ENCODE measurements at places on chromosomes 2 and 18.

DNA sequence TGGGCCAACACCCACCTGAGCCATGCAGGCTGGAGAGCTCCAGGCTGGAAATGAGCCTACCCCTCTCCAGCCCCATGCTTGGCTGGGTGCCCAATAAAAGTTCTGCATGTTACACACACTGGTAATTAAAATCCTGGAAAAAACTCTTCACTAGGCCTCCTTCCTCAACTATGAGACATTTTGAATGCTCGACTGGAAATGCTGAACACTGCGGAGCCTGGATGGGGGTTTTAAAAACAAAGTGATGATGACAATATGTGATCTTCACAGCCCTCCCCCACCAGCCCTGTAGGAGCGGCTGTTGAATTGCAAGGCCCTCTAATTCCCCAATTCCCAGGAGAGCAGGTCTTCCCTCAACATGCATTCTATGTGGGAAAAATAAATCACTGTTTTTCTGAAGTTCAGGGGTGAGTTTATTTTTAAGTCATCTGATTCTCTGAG lies 179.2 kb downstream of the TTC32 start:
- DNase-seq: peak; percentile 54

GRCh38 chr2:217108086-217108485 lies 248.2 kb upstream of the TNP1 start:
- DNase-seq: no peak

DNA sequence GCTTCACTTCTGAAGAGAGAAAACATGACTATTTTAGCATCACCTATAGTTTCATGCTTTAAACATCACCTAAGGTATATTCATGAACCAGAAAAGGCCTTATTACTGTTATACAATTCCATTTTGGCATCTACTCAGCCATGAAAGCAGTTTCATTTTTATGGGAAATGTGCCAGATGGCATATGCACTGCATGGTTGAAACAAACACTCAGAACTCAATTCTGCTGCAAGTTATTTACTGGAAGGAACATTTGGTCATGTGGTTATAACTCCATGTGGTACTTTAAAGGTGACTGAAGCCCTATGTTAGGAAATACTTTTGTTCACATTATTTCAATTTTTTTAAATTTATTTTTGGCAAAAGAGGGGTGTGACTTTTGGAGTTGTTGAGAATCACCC lies 287.5 kb upstream of the CRIM1 start:
- no peak for DNase-seq

DNA sequence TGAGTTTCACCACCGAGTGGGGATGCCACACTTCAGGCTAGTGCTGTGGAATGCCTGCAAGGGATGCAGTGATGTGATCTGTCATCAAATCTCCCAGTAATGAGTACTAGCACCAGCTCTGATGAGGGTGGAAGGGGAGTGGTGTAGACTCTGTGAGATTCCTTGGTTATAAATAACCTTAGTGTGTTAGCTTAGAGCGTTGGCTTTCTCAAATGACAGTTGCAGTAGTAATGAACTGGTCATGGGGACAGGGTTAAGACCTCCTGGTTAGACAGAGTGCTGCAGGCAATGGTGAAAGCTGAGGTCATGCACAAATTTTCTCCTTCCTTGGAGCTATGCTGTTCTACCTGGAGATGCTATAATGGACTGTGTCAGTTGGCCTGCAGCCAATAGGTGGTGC lies 1063.4 kb upstream of the CRIM1 start:
- no peak for DNase-seq

DNA sequence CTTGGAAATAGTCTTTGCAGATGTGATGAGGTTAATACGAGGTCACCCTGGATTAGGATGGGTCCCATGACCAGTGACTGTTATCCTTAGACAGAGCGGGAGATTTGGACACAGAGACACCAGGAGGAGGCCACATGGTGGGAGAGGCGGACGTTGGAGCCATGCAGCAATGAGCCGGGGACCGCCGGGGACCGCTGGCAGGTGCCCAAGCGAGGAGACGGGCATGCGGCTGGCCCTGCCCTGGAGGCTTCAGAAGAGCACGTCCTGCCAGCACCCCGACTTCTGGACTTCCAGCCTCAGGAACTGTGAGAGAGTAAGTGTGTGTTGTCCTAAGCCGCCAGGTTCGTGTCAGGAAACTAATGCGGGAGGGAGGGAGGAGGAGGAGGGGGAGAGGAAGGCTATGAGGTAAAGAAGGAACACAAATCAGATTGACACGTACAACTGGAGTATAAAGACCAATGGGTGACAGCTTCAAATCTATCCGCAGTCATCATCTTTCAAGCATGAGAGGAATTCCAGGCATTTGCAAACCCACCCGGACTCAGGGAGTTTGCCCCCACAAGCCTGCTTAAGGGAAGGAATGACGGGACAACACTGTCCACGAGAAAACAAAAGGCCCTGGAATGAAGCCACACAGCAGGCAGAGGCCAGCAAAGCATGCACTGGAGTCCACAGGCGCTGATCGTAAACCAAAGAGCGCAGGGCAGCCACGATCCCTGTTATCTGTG lies 11.6 kb upstream of the BOK start:
- DNase-seq: peak; percentile 74

DNA sequence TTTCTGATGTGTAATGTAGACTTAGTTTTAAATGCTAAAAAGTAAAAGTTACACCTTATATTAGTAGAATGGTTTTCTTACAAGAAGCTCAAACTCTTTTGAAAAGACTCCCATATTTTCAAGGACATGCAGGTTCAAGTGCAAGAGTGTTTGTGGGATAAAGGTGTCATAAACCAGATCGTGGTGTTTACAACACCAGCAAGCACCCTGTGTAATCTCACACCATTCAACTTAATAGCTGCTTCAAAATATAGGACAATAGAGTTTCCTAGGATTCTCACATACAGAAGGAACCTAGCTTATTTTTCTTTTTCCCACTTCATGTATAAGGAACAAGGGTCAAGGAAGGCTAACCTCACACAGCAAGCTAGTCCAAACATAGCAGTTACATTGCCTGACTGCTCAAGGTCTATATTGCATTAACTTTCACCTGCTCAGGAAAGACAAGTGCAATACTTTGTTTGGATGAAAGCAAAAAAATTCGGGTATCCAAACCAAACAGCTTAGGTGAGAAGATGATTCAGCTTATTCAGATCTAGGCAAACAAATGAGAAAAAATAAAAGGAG lies 172.3 kb downstream of the IKZF2 start:
- no peak for DNase-seq

- no peak for DNase-seq
Measured at GRCh38 chr2:12684471-12684936, 32.2 kb upstream of the TRIB2 start.

DNA sequence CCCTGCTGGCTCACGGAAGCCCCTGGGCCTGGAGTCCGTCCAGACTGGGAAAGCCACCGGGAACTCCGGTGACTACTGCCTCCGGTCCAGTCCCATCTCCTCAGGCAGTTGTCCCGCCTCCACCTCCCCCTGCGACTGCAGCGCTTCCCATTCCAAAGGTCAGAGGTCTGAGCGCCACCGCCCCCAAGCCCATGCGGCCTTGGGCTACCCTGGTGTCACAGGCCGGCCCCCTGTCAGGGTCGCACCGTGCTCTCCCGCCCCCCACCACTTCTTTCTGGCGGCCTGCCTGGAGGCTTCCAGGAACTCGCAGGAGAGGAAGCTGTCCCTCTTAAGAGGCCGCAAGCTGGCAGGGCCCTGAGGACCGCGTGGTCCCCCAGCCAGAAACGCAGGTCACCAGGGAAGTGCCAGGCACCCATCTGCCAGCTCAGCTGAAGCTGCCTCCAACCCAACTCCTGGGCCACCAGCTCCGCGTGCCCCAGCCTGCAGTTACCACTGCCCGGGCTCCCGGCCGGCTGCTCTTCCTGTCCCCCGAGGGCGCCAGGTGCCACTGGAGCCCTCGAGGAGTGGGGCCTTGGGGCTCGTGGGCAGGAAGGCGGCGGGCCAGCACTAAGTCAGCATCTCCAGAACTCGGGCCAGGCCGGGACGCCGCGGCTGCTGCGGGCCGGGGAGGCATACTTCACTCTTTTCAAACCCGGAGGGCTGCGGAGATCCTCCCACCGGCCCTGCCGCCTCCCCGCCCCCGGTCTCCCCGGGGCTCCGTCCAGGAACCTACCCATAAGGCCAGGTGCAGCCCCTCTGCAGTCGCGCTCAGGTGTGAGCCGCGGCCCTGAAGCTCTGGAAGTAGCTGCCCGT lies 83.3 kb upstream of the POMC start:
- peak; percentile 73 for DNase-seq

GRCh38 chr18:54224379-54225014 lies at the start of gene MBD2:
MBD2 (minus strand) TSS chr18:54224669; CDS start chr18:54224559, 110 bp downstream.
- DNase-seq: peak; percentile 96

DNA sequence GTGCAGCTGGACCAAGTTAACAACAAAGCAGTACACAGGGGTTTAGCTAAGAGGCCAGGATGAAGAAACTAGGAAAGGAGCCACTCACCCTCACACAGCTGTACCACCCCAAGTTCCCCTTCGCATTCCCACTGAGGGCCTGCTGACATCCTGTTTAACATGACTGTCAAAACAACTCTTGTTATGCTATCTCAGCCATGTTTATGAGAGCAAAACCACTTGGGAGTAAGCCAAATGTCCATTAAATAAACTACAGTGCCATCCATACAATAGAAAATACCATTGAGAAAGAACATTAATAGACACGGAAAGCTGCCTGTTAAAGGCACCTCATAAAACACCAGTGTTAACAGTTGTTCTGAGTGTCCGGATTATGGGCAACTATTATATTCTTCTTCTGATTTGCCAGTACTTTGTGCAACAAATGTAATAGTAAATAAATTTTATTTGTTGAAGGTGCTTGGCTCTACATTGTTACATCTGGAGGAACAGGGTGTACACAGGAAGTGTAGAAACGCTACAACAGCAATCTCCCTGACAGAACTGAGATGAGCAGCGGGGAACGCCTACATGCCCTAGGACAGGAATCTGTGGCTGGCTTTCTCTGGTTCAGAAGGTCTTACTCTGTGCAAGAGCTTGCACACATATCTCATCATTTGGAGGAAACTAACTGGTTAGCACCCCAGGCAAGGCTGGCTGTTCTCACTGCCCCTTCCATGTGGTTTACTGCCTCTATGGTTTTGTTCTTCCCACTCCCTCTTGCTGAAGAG lies 85.6 kb downstream of the EHD3 start:
- DNase-seq: peak; percentile 43

- DNase-seq: no peak
Measured at GRCh38 chr18:54229421-54230059, 5.1 kb upstream of the MBD2 start.

GRCh38 chr2:241852116-241852980 lies 6.3 kb downstream of the PDCD1 start:
- peak; percentile 12 for DNase-seq

GRCh38 chr2:72148003-72148836 lies 558 bp upstream of the CYP26B1 start:
- peak; percentile 25 for DNase-seq

- DNase-seq: no peak
Measured at GRCh38 chr2:28247734-28248133, 144.9 kb upstream of the FOSL2 start.

DNA sequence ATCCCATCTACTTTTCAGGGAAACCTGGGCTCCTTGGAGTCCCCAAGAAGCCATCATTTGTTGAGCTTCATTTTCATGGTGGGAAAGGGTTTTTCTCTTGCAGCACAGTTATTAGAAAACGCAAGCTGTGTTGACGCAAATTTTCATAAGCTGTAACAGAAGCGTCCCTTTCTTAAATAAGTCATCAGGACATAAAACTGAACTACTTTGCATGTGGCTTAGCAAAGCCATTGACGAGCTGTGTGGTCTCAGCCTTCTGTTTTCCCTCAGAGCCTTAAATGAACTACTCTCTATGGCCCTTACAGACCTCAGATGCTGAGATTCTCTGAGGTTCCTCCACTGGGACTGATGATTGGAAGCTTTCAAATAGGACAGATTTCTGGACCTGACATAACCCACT lies 85.1 kb downstream of the ARL4C start:
- DNase-seq: no peak

- DNase-seq: peak; percentile 57
Measured at GRCh38 chr2:190819840-190820301, 60.8 kb upstream of the GLS start.

GRCh38 chr2:106959975-106960682 lies 74.2 kb upstream of the ST6GAL2 start:
- no peak for DNase-seq

DNA sequence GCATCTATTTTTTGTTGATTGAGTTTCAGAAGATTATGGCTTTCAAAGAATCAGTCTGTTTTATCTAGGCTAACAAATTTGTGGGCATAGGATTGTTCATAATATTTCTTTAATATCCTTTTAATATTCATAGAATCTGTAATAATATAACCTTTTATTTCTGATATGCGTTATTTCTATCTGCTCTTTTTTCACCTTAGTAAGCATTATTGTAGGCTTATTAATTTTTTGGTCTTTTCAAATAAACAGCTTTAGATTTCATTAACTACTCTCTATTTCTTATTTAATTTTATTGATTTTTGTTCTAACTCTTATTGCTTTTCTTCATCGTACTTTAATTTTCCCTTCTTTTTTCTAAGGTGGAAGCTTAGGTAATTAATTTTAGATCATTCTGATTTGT lies 1614.4 kb upstream of the DDX18 start:
- DNase-seq: no peak

DNA sequence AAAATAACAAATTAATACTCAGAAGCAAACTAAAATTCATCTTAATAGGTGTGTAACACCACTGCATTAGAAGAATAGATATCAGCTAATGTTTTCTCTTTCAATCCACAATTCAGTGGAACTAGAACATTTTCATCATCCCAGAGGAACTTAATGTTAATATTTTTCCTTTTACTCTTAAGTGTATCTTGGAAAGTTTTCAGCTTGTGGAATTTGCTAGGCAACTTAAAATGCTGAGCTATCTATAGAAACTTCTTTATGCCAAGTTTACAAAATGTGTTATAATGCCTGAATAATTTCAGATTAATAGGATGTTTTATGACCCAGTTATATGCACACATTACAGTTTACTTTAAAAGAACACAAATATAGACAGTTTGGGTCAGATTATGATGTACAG lies 86.6 kb upstream of the FAM237A start:
- no peak for DNase-seq

GRCh38 chr18:4016391-4017049 lies 438.6 kb downstream of the DLGAP1 start:
- DNase-seq: no peak

GRCh38 chr2:134682726-134683125 lies 36.1 kb downstream of the TMEM163 start:
- no peak for DNase-seq

- no peak for DNase-seq
Measured at GRCh38 chr2:239977111-239977510, 48.0 kb downstream of the NDUFA10 start.

- peak; percentile 89 for DNase-seq
Measured at GRCh38 chr2:218003981-218004419, 1.2 kb upstream of the TNS1 start.

- DNase-seq: peak; percentile 51
Measured at GRCh38 chr2:101558740-101559525, 84.0 kb upstream of the RFX8 start.

DNA sequence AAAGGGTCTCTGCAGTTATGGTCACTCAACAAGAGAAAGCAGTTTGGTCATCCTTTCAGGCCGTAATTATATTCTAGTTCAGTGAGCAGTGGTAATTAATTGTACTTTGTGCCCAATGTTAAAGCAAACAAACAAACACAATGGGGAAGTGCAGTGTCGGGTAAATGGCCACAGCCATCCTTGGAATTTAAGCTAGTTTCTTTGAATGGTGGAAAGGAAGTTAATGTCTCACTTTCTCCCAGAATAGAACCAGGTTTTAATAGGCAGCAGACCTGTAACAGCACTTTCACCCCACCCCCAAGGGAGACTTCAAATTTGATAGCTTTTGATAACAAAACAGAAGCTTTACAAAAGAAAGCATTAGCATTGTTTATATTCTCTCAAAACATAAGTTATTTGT lies 20.0 kb upstream of the ITGAV start:
- DNase-seq: no peak

Data from femur (tissue), 1 donor.